ENCODE measurements at places on chromosomes 5 and 9.
A peak's percentile ranks its signal among the peaks of the same experiment; 100 is the strongest.

- peak; percentile 33 for DNase-seq
These were observed 13.9 kb downstream of the REXO4 start for GRCh38 chr9:133403766-133404453.

- DNase-seq, result no peak
These were observed 6.1 kb upstream of the RASGEF1C start for GRCh38 chr5:180214870-180215770.

GRCh38 chr5:32489791-32490562 lies 45.4 kb upstream of the ZFR start:
- DNase-seq, result peak; percentile 89

DNA sequence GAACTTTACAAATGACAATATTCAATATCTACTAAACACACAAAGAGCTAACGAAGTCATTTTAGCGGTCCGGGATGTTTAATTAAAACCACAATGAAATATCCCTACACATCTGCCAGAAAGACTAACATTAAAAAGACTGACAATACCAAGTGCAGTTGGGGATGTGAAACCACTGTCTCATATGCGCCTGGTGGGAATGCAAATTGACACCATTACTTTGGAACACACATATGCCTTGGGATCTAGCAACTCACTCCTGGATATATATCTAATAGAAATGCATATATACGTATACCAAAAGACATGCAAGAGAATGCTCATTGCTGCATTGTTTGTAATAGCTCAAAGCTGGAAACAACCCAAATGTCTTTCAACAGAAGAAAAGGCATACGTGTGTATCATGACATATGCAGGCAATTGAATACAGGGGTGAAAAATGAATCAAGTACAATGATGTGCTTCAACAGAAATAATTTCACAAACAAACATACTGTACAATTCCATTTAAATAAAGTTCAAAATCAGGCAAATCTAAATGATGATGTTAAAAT lies 153.3 kb downstream of the CARTPT start:
- no peak for DNase-seq

DNA sequence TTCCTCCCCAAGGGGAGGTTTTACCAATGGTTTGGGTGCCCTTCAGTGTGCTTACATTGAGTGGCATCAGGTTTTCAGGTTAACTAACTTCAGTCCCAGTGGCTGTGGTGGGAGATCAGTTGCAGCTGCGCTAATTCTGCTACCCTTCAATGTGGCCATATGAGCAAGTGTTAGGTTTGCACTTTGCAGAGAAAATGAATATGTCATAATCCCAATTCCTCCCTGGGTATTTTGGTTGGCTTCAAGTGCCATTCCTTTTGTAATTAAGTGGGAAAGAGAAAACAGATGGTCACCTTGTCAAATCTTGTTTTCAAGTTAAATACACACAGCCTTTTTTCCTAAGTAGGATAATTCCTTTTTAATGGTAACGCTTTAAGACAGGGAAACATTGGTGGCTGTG lies 236.2 kb downstream of the TLE4 start:
- no peak for DNase-seq

- DNase-seq, result no peak
These were observed 15.4 kb downstream of the ANKRA2 start for GRCh38 chr5:73550016-73550415.

- no peak for DNase-seq
These were observed 838.4 kb upstream of the NUDT12 start for GRCh38 chr5:104400941-104401340.

- DNase-seq, result no peak
These were observed 6.8 kb downstream of the HSD17B4 start for GRCh38 chr5:119458911-119459632.

DNA sequence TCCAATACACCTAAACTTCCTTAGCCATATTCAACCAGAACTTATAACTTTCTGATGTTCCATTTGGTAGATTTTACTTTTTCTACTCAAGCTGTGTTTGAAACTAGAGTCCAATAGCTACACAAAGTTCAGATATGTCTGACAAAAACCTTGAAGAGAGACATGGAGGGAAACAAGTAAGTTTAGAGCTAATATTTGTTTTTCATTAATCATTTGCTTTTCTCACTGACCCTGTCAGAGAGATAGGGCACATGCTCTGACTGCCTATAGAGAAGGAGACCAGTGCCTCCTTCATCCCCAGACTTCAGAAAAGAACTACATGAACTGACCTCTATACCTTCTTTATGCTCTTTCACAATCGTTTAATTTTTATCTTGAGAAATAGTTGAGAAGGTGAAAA lies 157.0 kb upstream of the PPP1R2B start:
- no peak for DNase-seq

DNA sequence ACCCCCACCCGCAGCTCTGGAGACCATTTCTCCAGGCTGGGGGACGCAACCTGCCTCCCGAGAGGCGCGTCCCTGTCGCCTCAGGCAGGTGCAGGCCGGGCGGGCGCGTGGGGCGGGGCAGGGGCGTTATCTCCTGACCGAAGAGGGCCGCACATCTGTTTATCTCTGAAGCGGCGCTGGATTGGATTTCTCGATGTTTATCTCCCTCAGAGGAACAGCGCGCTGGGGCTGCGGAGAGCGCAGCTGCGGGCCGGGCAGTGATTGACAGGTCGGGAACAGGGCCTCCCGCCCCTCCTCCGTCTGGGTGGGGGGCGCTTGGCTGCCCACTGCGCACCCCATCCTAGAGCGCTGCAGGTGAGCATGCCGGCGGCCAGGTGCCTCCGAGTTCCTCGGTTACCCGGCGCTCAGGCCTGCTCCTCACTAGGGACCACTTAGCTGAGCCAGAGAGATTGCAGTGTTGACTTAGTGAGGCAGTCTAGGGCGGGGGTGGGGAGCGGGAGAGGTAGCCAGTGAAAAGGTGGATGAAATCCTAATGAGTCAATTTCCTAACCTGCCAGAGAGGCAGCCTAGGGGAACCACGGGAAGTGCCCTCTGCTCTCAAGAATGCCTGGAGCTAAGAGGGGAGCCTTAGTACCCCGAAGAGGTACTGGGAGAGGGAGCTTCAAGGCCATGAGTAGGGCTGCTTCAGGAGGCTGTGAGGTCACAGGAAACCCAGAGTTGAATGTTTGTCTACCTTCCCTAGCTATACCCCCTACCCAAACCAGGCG lies 39.6 kb upstream of the TIFAB start:
- DNase-seq, result no peak

DNA sequence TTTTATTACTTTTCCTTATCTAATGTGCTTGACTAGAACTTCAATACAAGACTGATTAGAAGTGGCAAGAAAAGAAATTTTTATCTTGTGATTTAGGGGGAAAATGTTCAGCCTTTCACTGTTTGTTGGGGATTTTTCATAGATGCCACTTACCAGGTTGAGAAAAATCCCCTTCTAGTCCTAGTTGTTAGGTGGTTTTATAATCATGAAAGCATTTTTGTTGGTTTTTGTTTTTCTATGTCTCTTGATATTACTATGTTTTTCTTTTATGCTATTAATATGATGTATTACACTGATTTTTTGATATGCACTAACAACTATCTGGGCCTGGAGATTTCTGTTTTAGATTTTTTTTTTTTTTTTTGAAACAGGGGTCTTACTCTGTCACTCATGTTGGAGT lies 134.0 kb downstream of the PARP8 start:
- no peak for DNase-seq

DNA sequence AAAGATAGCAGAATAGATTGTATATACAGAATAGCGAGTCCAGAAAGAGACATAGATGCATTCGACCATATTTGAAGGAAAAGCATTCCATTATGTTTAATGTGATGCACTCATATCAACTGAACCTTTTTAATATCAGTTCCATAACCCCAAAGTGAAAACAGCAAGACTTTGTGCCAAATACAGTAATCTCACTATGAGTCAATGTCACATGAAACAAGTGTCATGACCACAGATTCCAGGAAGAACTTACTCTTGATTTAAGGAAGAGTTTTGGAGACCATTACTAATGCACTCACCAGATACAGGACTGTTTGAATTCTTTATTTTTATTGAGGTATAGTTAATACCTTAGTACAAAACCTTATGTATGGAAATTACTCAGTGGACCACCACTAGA lies 220.5 kb downstream of the SH3GL2 start:
- peak; percentile 40 for DNase-seq

DNA sequence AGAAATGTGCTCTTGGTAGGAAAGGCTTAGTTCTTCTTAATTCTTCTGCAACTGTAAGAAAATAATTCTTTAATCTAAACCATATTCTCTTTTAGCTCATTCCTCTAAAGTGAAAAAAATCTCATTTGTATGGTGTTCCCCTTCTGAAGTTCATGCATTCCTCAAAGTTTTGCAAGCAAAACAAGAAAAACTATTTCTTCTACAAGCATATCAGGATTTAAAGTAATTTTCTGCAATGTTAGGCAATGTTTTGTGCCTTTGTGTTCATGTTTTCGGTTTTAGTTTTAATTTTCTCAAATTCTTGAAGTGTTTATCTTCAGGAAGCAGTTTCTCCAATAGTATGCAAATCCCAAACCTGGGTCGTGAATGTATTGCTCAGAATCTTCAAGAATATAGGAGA lies 12.7 kb upstream of the GPR21 start:
- DNase-seq, result no peak

- no peak for DNase-seq
These were observed 106.0 kb upstream of the BNC2 start for GRCh38 chr9:16976427-16976826.

DNA sequence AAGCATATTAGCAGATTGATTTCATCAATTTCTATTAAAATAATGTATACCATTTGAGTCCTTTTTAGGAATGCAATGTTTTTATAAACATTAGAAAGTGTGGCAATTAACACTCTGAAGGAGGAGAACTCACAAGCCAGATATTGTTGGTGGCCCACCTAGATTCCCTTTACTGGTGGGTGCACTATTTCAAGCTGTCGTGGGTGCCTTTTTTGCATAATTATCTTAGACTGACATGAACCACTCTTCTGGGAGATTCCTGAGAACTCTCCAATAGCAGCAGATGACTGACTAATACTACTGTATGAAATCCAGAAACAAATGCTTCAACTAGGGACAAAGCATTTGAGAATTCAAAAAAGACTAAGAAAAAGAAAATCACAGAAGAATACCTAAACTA lies 526.0 kb downstream of the CDH18 start:
- no peak for DNase-seq

DNA sequence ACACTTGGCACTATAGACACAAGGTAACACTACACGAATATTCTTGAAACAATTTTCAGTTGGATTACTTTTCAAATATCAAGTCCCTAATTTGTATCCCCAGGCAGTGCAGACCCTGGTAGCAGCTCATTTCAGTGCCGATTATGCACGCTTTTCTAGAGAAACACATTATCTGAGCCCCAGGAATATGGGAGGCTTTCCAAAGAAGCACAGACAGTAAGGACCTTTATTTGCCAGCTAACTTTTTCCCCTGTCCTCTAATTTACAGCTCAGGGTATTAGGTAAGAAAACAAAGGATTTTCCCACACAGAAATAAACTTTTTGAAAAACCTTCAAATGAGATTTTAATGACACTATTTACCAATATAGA lies 852.3 kb upstream of the DMAC1 start:
- DNase-seq, result no peak

DNA sequence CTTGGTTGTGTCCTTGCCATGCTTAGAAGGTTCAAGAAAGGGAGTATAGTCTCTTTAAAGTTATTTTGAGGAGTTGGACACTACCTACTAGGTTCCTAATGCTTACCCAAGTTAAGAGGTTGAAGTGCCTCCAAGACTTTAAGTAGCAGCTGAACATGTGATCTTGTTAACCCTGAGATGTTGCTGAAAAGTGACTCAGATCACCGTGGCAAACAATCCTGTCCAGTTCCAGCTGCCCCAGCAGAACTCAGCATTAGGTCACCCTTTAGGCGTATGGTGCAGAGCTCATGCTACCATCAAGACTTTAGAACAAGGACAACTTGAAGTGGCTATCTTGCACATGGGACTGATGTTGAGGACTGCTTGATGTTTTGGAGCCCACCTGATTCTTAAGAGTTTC lies 22.5 kb downstream of the ZNF462 start:
- peak; percentile 88 for DNase-seq

- DNase-seq, result no peak
These were observed 9.7 kb upstream of the AJM1 start for GRCh38 chr9:136832581-136832980.

- DNase-seq, result no peak
These were observed 210.3 kb downstream of the FANCC start for GRCh38 chr9:95107001-95107749.

DNA sequence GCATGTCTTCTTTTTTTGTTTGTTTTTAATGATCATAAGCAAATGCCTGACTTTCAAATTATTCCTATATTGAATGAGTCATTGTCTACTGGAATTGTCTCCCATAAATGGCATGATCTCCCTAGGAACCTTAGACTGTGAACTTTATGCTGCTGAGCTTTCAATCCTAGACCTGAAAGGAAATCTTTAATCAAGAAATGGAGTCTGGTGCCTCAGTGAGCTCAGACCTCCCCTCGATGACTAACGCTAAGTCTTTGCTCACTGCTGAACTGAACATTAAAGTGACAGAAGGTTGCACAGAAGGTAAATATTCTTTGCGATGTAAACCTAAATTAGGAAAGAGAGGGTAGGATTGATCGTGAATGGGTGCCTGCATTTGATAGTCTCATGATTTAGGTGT lies 745.2 kb upstream of the WWC1 start:
- no peak for DNase-seq

DNA sequence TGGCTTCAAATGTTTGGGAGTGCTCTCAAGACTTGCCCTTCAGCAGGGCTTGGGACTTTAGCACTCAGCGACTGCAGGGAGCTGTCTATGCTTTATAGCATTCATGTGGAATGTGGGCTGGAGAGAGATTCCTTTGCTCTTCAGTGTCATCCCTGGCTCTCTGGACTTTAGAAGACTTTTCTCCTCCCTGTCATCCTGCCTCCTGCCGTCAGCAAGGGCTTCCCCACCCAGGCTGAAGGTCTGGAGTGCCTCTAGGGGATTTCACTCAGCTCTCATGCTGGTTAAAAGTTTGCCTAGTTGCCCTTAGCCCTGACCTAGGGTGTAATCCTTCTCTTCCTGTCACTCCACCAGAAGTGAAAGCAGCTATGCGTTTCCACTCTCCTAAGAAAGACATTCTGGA lies 210.9 kb downstream of the FRMD3 start:
- DNase-seq, result peak; percentile 59

DNA sequence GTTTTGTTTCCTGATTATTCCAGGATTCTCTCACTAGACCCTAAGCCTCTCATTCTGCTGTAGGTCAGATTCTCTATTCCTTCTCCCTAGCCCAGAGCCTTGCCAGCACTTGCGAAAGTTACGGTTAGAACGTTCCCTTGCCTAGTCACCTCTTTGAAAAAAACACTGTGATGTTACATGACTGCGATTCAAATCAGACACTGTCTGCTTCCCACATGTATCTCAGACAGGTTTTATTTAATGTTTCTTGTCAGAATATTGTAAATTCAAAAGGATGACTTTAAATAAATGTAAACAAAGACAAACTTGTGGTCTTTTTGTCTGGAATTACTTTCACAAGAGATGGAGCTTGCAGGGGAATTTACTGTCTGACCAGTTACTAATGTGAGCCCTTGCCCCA lies 116.5 kb upstream of the OTULINL start:
- DNase-seq, result peak; percentile 66

- no peak for DNase-seq
These were observed 34.7 kb downstream of the DTWD2 start for GRCh38 chr5:118953652-118954005.
